ENCODE measurements at places on chromosomes 5 and 9.

DNA sequence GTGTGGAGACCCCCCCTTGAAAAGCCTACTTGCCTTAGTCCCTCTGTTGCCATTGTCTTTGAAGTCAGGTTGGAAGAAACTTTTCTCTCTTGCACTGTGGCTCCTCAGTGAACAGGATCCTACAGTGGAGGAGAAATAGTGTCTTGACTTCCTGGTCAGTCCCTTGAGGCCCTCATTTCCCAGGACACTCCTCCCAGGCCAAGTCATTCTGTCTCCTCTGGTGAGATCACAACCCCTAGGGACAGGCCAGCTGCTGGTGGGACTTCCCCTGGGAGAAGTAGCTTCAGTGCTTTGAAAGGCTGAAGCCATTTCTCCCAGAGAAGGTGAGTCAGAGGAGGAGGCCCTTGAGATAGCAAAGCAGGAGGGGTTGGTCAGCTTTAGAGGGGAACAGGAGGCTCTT lies 10.1 kb upstream of the GRIA1 start:
- no peak for DNase-seq

- DNase-seq: no peak
Measured at GRCh38 chr9:27337236-27337635, 40.3 kb upstream of the EQTN start.

GRCh38 chr5:56055287-56055686 lies 60.5 kb upstream of the IL6ST start:
- DNase-seq: no peak

GRCh38 chr5:154944716-154945115 lies 3.8 kb downstream of the MRPL22 start:
- DNase-seq: no peak

DNA sequence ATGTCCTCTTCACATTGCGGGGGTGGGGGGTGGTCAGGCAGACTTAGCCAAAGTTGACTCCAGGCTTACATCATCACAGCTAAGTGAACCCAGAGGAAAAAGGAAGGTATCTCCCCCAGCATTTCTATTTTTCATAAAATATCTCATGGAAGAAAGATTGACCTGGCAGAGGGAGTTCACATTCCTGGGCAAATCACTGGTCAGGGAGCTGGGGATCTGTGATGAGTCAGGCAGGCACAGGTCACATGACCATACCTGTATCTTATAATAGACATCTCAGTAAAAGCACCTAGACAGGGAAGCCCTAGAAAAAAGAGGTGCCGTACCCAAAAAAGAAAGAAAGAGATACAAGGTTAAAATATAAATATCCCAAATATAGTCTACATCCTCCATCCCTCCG lies 57.3 kb upstream of the WWC1 start:
- DNase-seq: no peak

DNA sequence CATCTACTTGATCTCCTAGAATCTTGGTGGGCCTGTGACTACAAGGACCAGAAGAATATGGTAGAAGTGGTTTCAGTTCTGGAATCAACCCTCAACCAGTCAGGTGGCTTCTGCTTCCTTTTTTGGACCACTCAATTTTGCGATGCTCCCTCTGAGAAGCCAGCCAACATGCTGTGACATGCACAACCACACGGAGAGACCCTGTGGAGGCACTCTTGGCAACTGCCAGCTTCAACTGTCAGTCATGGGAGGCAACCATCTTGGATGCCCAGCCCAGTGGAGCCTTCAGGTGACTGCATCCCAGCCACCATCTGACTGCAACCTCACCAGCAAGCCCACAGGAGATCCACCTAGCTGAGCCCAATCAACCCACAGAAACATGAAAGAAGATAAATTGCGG lies 137.3 kb downstream of the FAM114A2 start:
- no peak for DNase-seq

GRCh38 chr5:142969186-142969585 lies 199.0 kb downstream of the ARHGAP26 start:
- DNase-seq: no peak

DNA sequence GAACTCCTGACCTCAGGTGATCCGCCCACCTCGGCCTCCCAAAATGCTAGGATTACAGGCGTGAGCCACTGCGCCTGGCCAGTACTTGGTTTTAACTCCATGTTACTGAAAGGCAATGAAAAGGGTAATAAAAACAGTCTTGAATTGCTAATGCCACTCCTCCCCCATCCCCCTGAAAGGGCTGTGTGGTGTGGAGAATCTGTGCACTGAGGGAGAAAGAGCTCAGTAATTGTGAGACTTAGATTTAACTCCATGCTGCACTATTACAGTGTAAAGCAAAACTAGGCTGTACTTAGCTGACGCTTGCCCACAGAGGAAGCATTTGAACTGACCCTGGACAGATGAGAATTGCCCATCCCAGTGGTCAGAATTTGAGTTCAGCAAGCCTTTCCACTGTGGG lies 1662.4 kb upstream of the ACO1 start:
- DNase-seq: no peak

DNA sequence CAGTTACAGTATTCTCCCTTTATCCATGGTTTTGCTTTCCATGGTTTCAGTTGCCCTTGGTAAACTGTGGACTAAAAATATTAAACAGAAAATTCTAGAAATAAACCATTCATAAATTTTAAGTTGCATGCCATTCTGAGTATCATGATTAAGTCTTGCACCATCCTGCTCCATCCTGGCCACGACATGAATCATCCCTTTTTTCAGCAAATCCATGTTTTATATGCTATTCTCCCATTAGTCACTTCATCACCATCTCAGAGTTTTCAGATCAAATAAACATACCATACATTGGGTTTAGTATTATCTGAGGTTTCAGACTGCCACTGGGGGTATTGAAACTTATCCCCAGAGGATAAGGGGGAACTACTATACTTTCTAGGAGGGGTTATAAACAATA lies 234.4 kb upstream of the ATP10B start:
- DNase-seq: no peak

DNA sequence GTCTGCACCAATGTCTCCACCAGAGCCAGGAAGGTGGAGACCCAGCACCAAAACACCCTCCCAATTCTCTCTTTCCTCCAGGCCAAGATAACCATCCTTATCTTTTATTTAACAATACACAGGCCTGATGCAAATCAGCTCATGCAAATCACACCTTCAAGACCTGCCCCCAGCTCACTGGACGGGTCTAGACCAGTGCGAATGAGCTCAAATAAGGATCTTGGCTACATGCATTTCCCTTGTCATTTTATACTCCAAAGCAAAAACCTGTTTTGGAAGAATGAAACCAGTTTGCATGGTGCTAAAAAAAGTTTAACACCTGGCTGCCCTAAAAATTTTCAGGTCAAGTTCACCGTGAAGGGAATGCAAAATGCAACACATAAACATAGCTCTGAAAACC lies 31.9 kb upstream of the DAPK1 start:
- DNase-seq: no peak

DNA sequence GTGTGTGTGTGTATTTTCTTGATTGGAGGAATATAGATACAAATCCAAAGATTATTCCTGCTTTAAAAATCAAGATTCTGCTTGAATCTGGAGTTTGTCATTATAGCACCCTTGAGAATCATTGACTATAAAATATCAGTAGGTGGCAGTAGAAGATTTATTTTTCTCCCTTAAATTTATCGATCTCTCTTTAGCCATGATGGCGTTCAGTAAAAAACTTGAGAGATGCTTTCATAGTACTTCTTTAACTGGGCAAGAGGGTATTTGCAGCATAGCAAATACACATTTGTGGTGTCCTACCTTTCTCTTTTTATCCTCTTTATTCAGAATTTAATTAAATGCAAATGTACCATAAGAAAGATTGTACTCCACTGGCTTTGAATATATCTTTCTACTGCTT lies 307.7 kb downstream of the ADGRV1 start:
- DNase-seq: peak; percentile 26

DNA sequence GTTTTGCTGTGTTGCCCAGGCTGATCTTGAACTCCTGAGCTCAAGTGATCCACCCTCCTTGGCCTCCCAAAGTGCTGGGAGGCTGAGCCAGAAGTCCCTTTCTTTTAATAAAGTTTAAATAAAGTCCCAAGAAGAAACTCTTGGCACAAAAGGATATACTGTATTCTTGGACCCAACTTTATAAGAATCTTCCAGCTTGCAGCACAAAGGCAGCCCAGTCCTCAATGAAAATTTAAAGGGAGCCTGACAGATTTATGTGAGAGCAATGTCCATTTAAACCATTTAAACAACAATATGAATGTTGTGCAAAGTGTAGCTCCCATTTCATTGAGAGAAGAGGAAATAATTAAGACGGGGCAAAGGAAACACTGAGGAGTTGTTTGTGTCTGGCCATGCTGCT lies 217.0 kb downstream of the DOCK8 start:
- DNase-seq: no peak

GRCh38 chr5:57172466-57173318 lies 1.2 kb upstream of the GPBP1 start:
- DNase-seq: peak; percentile 49

- no peak for DNase-seq
Measured at GRCh38 chr5:59207401-59207800, 624.5 kb downstream of the RAB3C start.

- DNase-seq: no peak
Measured at GRCh38 chr5:84693256-84693655, 308.6 kb upstream of the EDIL3 start.

DNA sequence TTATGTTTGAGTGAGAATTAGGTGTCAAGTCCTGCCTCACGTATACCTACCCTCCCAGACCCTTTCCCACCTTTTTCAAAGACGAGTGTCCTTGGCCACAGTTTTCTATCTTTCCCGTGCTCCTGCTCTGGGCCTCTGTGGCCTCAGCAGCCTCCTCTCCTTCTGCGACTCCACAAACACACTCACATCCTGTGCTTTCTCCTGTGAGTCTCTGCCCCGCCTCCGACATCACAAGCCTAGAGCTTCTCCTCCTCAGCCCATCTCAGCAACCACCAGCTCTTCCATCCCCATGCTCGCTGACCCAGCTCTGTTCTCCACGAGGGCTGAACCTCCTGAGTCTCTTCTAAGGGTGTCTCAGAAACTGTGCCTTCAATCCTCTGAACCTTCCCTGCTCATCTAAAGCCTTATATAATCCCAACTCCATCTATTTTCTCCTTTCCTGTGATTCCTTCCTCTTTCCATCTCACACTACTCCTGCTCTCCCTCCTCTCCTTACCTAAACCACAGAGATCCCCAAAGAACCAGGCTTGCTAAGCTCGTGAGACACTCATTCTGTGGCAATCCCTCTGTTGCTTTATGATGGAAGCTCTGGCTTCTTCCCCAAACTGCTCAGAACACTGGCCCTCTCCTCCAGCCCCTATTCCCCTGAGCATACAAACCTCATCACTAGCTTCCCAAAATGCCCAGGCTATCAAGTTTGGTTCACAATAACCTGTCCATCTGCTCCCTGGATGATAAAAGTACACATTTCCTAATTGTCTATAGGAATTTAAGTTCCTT lies 55.2 kb downstream of the RASEF start:
- DNase-seq: no peak

- DNase-seq: no peak
Measured at GRCh38 chr5:44927115-44927733, 118.5 kb downstream of the MRPS30 start.

GRCh38 chr5:134005417-134006061 lies 764 bp upstream of the VDAC1 start:
- peak; percentile 32 for DNase-seq

DNA sequence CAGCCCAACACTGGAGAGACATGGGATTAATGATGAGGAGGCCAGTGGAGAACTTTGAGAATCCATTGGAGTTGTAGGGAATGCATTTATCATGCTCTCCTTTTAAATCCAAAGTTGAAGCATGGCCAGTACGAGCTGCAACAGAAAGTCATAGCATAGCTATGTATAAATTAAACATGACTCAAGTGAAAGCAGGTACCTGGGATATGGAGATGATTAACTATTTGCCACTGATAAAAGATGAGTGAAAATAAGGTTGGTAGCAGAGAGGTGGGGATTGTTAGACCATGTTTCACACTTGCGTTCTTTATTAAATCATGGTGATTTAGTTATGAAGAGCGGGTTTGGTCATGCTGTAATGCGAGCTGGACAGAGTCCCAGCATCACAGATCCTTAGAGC lies 189.6 kb downstream of the ARHGEF28 start:
- no peak for DNase-seq

DNA sequence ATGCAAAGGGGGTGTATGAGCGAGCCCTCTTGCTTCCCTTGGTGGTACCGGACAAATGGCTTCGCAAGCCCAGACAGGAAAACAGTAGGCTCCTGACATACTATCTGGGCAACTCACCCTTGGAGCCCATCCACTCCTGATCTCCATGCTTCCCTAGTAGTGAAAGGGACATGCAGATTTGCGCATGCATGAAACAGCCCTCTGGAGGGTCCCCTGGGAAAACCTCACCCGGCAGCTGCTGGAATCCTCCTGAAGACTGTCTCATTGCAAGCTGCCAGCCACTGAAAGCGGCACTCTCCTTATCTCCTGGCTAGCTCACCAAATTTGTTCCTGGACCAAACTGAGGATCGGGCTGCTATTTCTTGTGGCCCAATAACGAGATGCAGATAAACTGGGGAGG lies 10.2 kb downstream of the ZNF169 start:
- no peak for DNase-seq

DNA sequence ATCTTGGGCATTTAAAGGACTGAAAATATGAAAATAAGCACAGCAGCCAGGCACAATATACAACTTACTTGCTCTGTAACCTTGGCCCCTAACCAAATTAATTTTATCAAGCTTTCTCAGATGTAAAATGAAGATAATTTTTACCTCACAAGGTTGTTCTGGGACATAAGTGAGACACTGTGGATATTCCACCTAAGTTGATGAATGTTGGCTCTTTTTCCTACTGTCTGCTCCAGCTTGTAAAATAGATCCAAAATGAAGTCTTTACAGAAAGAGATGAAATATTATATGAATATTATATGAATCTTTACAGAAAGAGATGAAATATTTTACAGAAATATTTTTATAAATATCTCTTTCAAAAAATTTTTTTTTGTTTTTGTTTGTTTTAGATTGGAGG lies 270.1 kb downstream of the DNAH5 start:
- DNase-seq: no peak

DNA sequence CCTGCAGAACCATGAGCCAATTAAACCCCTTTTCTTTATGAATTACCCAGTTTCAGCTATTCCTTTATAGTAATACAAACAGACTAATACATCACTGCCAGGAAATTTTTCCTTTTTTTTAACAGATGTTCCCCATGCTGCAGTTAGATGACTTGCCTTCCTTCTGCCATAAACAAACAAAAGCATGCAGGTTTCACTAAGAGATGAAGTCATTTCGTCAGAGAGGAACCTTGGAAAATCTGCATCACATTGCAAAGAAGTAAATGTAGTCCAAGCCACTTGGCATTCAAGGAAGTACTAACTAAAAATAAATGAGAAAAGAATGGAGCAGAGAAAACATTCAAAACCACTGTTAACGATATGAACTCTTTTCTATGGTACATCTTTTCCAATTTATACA lies 194.1 kb upstream of the EFNA5 start:
- no peak for DNase-seq

GRCh38 chr5:23007762-23008161 lies 154.6 kb upstream of the CDH12 start:
- no peak for DNase-seq

DNA sequence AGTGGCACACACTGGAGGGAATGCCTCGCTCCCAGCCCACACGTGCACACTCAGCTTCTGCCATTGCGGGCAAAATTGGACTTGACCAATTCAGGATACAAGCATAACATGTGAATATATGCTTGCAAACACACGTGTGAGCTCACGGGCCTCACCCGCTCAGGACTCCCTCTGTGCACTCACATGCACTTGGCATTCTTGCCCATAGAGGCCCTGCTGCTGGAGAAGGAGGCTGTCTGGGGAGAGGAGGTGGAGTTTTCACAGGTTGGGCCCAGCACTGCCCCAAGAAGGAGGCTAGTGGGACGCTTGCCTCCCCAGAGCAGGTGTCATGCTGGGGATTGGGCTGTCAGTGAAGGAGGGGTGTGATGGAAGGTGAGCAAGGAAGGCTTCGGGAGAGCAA lies 1.7 kb downstream of the MYMK start:
- no peak for DNase-seq
